ENCODE measurements at places on chromosomes 5 and 9. TPM values are rescaled to one million over a fixed set of nuclear protein-coding genes. Genes with fewer than 3 reads are reported as not detected.

The NR5A1 gene
- total RNA-seq, result not detected

DNA sequence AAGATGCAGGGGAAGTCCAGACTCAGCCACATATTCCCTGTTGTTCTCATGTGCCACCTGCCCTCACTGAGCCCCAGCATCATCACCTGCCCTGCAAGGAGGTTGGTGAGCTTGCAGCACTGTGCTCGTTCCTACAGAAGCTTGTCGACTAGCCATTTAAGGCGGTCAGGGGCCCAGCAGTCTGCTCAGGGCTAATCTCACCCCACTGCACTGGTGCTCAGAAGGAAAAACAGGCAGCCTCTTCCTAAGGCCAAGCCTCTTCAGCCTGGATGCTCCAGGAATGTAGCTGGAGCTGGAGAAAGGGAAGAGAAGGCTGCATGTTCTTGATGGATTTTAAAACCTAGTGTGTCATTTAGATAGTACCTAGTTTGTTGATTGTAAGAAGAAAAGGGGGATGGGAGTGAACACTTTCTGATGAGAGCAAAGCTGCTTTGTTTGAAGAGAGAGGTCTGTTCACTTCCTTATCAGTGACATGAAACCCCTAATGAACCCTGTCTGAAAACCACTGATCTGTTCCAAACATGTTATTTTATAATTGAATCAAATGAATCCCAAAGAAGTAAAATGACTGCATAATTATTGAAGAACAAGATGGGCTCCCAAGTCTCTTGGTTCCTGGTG, 10.6 kb upstream of the ASPN start:
- DNase-seq, result no peak

DNA sequence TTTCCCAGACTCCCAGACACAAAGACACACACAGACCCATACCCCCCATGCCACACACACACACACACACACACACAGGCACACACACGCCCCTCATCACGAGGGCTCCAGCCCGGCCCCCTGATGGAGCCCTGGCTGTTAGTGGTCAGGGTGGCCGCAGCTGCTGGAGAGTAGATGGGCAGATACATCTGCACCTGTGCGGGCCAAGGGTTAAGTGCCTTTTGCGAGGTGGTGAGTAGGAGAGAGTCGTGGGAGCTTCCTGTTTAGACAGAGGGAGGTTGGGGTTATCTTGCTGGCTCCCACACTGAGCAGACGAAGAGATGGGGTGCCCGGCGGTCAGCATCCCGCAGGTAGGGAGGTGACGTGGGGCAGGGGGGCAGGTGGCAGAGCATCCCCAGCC, 8.2 kb downstream of the PRRX2 start:
- DNase-seq, result no peak

- DNase-seq, result no peak
Observed at GRCh38 chr5:36505021-36505420, 101.4 kb upstream of the SLC1A3 start.

GRCh38 chr5:101045689-101046088, 142.6 kb upstream of the ST8SIA4 start:
- DNase-seq, result no peak
